ENCODE measurements at places on chromosomes 12 and 14. TPM values are rescaled to one million over a fixed set of nuclear protein-coding genes. Genes with fewer than 3 reads are reported as not detected.

Gene B4GALNT3
- 0.68 TPM for total RNA-seq

Gene BHLHE41
- not detected for total RNA-seq

Gene KRT3
- not detected for total RNA-seq

Gene PROX2
- not detected for total RNA-seq

Gene AMDHD1
- 0.40 TPM for total RNA-seq

Gene LTBR
- 0.38 TPM for total RNA-seq

Gene SH2B3
- 20.2 TPM for total RNA-seq

Gene CCDC38
- not detected for total RNA-seq

Gene FAM181A
- total RNA-seq = not detected

Gene RARG
- total RNA-seq = 46.1 TPM

Gene RASAL1
- 0.10 TPM for total RNA-seq

Gene EPYC
- total RNA-seq = not detected

Gene PMCH
- total RNA-seq = 0.70 TPM

DNA sequence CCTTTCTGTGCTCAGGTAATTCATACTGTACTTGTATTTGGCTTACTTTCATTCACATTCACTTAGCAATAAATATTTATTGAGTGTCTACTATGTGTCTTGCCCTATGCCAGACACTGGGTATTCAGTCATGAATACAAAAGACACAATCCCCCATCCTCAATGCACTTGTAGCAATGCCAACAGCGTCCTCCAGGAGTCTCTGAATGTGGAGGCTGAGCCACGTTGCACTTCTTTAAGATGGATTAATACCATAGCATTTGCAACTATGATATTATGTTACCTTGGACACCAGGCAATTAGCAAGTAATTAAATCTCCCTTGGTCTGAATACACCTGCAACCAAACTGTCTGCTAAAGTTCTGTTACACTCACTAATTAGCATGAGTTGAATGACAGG, 58.8 kb downstream of the OTX2 start:
- peaks cover 1% of the 10 kb centered on the region for H3K27me3 ChIP-seq
- no peak for DNase-seq
- H3K36me3 ChIP-seq = no peaks in the 10 kb centered on the region
- H3K4me3 ChIP-seq = no peak overlapping the region
- H3K4me1 ChIP-seq = no peaks in the 10 kb centered on the region

DNA sequence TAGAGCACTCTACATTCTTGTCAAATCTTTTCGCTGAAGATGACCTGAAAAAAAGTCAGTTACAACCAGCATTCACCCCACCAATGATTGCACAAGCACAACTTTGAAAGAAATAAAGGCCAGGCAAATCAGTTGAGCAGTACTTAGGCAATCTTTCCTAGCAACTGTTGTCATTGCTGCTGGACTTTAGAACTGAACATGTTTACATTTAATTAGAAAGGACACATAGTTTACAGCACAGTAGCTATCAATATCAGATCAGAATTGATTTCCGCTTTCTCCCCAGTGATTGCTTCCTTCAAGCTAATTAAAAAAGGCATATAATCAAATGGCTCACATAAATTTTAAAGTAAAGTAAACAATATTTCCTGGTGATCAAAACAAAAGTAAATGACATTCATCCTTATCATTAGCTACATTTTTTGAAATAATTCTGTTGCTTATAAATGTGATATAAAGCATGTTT, 128.4 kb downstream of the FOXA1 start:
- H3K4me3 ChIP-seq = no peak overlapping the region
- H3K27me3 ChIP-seq = no peaks in the 10 kb centered on the region
- no peak for DNase-seq
- no peaks in the 10 kb centered on the region for H3K4me1 ChIP-seq

- H3K4me3 ChIP-seq = no peak overlapping the region
- peaks cover 9% of the 10 kb centered on the region for H3K4me1 ChIP-seq
- no peaks in the 10 kb centered on the region for H3K27me3 ChIP-seq
These were observed 9.1 kb upstream of the RESF1 start for GRCh38 chr12:31950088-31950487.

- H3K27ac ChIP-seq = no peak overlapping the region
- no peak for DNase-seq
- H3K36me3 ChIP-seq = no peaks in the 10 kb centered on the region
- H3K4me3 ChIP-seq = no peak overlapping the region
These were observed 10.9 kb upstream of the TC2N start for GRCh38 chr14:91878274-91878673.

DNA sequence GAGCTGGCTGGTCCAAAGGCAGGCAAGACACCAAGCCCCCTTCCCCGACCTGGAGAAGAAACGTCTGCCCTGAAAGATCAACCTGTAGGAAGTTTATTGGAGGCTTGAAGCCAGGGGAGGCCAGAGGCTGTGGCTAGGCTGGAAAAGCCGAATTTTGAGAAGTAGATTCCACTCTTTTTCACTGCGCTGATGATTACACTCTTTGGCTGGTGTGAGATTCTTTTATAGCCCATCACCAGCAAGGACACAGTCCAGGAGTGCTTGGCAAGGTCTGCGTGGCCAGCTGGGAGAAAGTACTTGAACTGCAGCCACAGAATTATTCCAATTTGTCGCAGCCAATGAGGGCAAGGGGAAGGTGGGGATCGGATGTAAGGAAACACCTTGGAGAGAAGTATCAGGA, 45.0 kb downstream of the SYNE3 start:
- H3K4me3 ChIP-seq = no peak overlapping the region
- H3K27me3 ChIP-seq = no peaks in the 10 kb centered on the region
- H3K4me1 ChIP-seq = peaks cover 11% of the 10 kb centered on the region
- DNase-seq = no peak
- H3K27ac ChIP-seq = peak overlapping the region; percentile 23
- H3K36me3 ChIP-seq = peaks cover 72% of the 10 kb centered on the region

GRCh38 chr14:75307700-75308379, 29.2 kb downstream of the FOS start:
- H3K36me3 ChIP-seq = no peaks in the 10 kb centered on the region
- H3K27ac ChIP-seq = no peak overlapping the region
- no peaks in the 10 kb centered on the region for H3K27me3 ChIP-seq

GRCh38 chr12:34218193-34219045, 196.1 kb downstream of the ALG10 start:
- peak overlapping the region; percentile 59 for H3K4me3 ChIP-seq
- DNase-seq = peak; percentile 64
- H3K36me3 ChIP-seq = no peaks in the 10 kb centered on the region
- H3K27me3 ChIP-seq = peaks cover 3% of the 10 kb centered on the region
- no peak overlapping the region for H3K27ac ChIP-seq

DNA sequence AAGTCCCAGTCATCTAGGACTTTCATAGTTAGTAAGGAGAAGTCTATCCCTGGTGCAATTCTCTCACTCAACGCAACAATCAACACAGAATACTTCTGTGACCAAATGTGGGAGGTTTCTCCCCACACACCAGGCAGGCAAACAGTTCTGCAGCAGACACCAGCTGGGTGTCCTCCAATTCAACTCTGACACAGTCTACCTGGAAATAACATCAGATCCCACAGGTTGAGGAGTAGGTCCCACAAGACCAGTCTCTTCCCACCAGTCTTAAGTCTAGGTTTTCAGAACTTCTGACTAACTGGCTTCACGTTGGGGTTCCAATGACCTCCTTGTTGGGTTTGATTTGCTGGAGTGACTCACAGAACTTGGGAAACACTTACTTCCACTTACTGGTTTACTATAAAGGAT, 14.8 kb downstream of the ACOT6 start:
- DNase-seq = no peak
- no peak overlapping the region for H3K27ac ChIP-seq
- peaks cover 4% of the 10 kb centered on the region for H3K27me3 ChIP-seq
- H3K4me1 ChIP-seq = no peaks in the 10 kb centered on the region
- no peak overlapping the region for H3K4me3 ChIP-seq

- H3K4me3 ChIP-seq = no peak overlapping the region
- H3K27ac ChIP-seq = no peak overlapping the region
- no peaks in the 10 kb centered on the region for H3K36me3 ChIP-seq
- DNase-seq = no peak
These were observed 151.6 kb downstream of the DPF3 start for GRCh38 chr14:72742118-72742837.

- H3K27ac ChIP-seq = no peak overlapping the region
- H3K4me3 ChIP-seq = no peak overlapping the region
- H3K4me1 ChIP-seq = peaks cover 23% of the 10 kb centered on the region
- DNase-seq = no peak
These were observed 6.4 kb downstream of the STX2 start for GRCh38 chr12:130832561-130833209.

DNA sequence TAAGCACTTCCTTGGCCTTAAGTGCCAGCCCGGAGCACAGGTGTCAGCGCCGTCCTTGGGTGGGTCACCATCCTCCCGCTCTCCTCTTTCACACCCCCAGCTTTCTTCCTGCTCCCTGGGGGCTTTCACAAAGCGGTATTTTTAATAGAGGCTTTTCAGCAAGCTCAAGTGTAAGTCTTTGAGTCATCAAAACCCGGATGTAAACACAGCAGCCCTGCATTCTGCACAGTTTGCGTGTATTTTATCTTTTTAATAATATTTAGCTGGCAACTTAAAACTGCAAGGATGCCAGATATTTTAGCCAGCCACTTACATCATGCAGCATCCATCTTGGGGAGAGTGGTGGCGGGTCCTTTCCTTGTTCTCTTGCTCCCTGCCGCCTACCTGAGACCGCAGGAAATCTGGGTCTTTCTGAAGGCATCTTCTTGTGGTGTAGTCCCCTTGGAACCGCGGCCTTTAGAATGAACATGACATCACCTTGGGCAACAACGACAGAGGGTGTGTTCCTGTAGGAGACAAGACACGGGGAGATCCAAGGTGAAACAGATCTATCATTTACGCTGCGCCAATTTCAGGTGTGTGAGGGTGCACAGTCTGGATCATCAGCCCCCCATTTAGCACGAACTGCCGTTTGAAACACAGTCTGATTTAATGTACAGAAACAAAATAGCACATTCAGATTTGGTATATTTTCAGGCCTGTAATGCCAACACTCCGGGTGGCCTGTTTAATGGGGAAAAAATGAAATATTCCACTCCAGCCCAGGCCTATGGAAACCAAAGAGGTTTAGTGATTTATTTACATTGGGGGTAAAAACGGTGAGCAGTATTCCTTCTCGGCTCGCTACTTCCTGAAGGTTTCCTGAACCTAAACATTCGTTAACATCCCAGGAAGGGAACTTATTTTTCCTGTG, 12.5 kb upstream of the IRF2BPL start:
- H3K4me3 ChIP-seq = peak overlapping the region; percentile 63
- peak; percentile 47 for DNase-seq
- H3K27ac ChIP-seq = peak overlapping the region; percentile 100
- H3K27me3 ChIP-seq = peaks cover 3% of the 10 kb centered on the region
- H3K4me1 ChIP-seq = peaks cover 86% of the 10 kb centered on the region

- H3K4me3 ChIP-seq = peak overlapping the region; percentile 86
- H3K27ac ChIP-seq = peak overlapping the region; percentile 86
- no peak for DNase-seq
- peaks cover 20% of the 10 kb centered on the region for H3K36me3 ChIP-seq
These were observed 489 bp downstream of the CEP290 start for GRCh38 chr12:88141425-88141773.

DNA sequence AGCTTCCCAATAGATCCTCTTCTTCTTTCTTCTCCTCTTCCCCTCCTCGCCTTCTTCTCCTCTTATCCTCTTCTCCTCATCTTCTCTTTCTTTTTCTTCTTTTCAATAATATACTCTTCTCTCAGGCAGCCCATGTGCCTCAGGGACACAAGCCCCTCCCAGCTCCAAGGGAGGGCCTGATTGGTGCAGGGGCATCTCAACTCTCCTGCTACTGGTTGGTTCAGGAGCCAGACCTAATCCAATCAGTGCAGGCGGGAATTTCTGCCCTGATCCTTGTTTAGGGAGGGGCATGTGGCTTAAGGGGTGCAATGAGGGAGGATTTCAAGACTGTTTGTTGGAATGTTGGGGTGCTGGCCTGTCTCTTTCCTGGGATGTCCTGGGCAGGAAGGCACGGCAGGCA, 9.0 kb downstream of the SERPINA12 start:
- no peak overlapping the region for H3K27ac ChIP-seq
- H3K4me3 ChIP-seq = no peak overlapping the region
- no peak for DNase-seq
- no peaks in the 10 kb centered on the region for H3K4me1 ChIP-seq
- no peaks in the 10 kb centered on the region for H3K36me3 ChIP-seq

DNA sequence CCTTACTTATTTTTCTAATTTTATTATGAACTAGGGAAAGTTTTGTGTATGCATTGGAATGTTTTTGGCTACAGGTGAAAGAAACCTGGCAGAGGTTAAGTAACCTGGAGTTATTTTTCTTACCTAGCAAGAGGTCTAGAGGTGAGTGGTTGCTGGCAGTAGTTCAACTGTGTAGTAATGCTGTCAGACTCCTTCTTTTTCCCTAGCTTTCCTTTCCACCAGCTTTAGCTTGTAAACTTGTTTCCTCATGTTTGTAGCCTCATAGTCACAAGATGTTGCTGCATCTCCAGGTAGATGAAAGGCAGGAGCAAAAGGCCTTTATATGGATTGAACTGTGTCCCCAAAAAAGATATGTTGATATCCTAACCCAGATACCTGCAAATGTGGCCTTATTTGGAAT, 105.1 kb upstream of the AMIGO2 start:
- H3K4me1 ChIP-seq = peaks cover 15% of the 10 kb centered on the region
- H3K36me3 ChIP-seq = peaks cover 35% of the 10 kb centered on the region
- no peak for DNase-seq
- no peak overlapping the region for H3K4me3 ChIP-seq
- no peaks in the 10 kb centered on the region for H3K27me3 ChIP-seq

- no peak for DNase-seq
- H3K4me1 ChIP-seq = peaks cover 79% of the 10 kb centered on the region
- H3K27me3 ChIP-seq = no peaks in the 10 kb centered on the region
- peak overlapping the region; percentile 90 for H3K27ac ChIP-seq
These were observed 129.3 kb upstream of the RAP1B start for GRCh38 chr12:68481181-68481941.

- no peak overlapping the region for H3K27ac ChIP-seq
- no peaks in the 10 kb centered on the region for H3K4me1 ChIP-seq
- H3K4me3 ChIP-seq = no peak overlapping the region
- H3K36me3 ChIP-seq = no peaks in the 10 kb centered on the region
- H3K27me3 ChIP-seq = no peaks in the 10 kb centered on the region
These were observed 368.9 kb upstream of the RPL10L start for GRCh38 chr14:47020500-47020899.

GRCh38 chr12:29198901-29199300, 49.8 kb downstream of the FAR2 start:
- H3K27ac ChIP-seq = no peak overlapping the region
- no peak overlapping the region for H3K4me3 ChIP-seq
- no peaks in the 10 kb centered on the region for H3K4me1 ChIP-seq
- no peak for DNase-seq

GRCh38 chr14:70599345-70599744, 1.1 kb downstream of the MED6 start:
- no peak for DNase-seq
- H3K27me3 ChIP-seq = peaks cover 10% of the 10 kb centered on the region
- peaks cover 34% of the 10 kb centered on the region for H3K4me1 ChIP-seq
- peak overlapping the region; percentile 100 for H3K4me3 ChIP-seq
- H3K36me3 ChIP-seq = peaks cover 26% of the 10 kb centered on the region

GRCh38 chr12:130011611-130012385, 108.0 kb upstream of the TMEM132D start:
- H3K4me1 ChIP-seq = no peaks in the 10 kb centered on the region
- no peaks in the 10 kb centered on the region for H3K27me3 ChIP-seq
- H3K36me3 ChIP-seq = no peaks in the 10 kb centered on the region

GRCh38 chr12:31896514-31897039, 62.6 kb upstream of the RESF1 start:
- H3K27me3 ChIP-seq = no peaks in the 10 kb centered on the region
- H3K27ac ChIP-seq = peak overlapping the region; percentile 97
- H3K36me3 ChIP-seq = peaks cover 80% of the 10 kb centered on the region
- peak overlapping the region; percentile 48 for H3K4me3 ChIP-seq
- peaks cover 53% of the 10 kb centered on the region for H3K4me1 ChIP-seq

GRCh38 chr14:51780741-51781140, 79.7 kb upstream of the GNG2 start:
- no peak overlapping the region for H3K4me3 ChIP-seq
- H3K4me1 ChIP-seq = peaks cover 15% of the 10 kb centered on the region
- DNase-seq = no peak
- peaks cover 2% of the 10 kb centered on the region for H3K36me3 ChIP-seq
